ENCODE measurements at places on chromosomes 6 and 20.
A peak's percentile ranks its signal among the peaks of the same experiment; 100 is the strongest.

GRCh38 chr6:134683783-134684422, 266.0 kb downstream of the ALDH8A1 start:
- DNase-seq = no peak

GRCh38 chr6:96542702-96543101, 20.2 kb upstream of the FHL5 start:
- no peak for DNase-seq

- DNase-seq = no peak
These were observed 739.2 kb upstream of the GJE1 start for GRCh38 chr6:141393405-141394124.

- no peak for DNase-seq
These were observed 58.2 kb downstream of the BMP7 start for GRCh38 chr20:57208198-57208597.

DNA sequence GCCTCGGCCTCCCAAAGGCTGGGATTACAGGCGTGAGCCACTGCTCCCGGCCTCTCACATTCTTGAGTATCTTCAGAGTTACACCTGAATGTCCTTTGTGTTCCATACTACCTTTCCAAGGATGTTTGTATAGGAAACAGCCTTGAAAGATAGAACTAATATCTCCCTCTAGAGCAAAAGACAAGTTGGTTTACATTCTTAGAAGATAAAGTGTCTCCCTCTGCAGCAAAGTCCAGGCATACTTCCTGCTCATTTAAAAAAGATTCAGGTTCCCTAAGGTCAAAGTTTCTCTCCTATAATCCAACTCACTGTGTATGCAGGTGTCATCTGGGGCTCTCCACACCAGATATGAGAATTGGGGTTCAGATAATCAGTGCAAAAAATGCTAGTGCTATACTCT, 224.4 kb downstream of the TPBG start:
- DNase-seq = no peak

DNA sequence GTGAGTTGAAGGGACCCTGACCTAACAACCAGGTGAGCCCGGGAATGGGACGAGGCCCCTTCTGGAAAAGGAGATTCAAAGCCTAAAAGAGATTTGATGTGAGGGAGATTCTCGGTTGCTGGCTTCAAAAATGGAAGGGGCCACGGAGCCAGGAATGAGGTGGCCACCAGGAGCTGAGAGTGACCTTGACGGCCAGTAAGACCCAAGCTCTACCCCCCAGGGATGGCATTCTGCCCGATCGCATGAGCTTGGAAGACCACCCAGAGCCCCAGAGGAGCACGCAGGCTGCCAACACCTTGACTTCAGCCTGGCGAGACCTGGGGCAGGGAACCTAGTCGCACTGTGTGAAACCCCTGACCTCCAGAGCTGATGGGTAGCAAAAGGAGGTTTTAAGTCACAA, 163.9 kb downstream of the BMP7 start:
- DNase-seq = no peak

DNA sequence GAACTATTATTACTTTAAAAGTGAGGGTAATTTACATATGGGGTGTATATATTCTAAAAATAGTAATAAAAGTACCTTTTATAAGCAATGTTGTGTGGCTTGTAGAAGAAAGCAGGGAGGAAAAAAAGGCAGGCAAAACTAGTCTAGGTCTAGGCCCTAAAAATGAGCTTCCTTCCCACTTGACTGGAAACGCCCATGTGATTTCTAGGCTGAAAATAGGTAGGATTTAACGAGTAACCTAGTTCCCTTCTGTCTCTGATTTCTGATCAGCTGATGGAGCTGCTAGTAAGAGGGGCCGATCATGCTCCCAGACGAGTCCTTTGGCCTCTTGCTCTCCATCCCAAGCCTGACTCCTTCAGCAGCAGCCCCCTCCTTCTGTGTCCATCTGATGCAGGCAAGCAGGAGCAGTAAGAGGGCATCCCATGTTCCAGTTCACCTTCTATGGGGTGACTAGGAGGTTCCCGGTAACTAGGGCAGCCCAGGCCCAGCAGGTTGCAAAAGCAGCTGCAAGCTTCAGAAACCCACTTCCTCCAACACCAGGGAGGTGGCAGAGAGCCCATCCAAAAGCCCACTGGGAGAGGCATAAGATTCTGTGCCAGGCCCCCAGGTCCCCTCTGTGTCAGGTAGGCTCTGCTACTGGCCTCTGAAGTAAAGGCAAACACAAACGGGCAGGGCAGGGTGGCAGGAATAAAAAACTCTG, 24.4 kb downstream of the TBC1D20 start:
- DNase-seq = no peak

- DNase-seq = peak; percentile 84
These were observed 31.3 kb upstream of the HEY2 start for GRCh38 chr6:125718109-125718508.

DNA sequence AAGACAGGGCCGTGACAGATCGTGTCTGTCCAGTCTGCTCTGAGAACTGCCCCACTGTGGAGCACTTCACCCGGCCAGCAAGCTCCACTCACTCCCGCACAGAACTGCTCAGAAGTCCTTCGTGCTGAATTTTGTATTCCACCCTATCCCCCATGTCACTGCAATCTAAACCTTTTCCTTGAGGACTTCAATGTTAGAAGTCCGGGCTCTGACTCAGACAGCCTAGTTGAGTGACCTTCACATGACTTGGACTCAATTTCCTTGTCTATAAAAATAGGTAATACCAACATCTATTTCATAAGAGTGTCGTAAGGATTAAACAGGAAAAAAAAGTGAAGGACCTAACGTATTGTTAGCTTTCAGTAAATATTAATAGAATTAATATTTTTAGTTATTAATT, 161.6 kb downstream of the QRSL1 start:
- DNase-seq = no peak

DNA sequence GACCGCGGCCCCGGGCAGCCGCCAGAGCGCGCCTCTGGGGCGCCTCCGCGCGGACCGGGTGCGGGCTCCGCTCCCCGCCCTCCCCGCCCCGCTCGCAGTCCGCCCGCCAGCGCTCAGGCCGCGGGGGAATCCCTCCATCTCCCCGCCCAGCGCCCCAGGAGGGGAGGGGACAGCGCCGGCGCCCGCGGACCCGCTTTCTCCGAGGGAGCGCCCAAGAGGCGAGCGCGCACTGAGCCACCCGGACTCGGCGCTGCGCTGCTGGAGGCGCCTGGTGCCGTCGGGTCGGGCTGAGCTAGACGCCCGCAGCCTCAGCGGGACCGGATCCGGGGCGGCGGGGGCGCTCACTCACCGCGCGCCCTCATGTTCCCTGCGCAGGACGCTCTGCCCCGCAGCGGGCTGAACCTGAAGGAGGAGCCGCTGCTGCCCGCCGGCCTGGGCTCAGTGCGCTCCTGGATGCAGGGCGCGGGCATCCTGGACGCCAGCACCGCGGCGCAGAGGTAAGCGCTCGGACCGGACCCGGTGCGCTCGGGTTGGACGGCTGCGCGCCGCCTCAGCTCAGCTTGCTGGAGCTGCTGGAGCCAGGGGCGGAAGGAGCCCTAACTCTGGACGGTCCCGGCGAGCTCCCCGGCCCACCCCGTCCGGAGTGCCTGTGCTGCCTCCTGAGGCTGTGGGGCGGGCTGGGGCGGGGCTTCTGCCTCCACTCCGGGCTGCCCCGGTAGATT, 867 bp downstream of the EBF4 start:
- no peak for DNase-seq

DNA sequence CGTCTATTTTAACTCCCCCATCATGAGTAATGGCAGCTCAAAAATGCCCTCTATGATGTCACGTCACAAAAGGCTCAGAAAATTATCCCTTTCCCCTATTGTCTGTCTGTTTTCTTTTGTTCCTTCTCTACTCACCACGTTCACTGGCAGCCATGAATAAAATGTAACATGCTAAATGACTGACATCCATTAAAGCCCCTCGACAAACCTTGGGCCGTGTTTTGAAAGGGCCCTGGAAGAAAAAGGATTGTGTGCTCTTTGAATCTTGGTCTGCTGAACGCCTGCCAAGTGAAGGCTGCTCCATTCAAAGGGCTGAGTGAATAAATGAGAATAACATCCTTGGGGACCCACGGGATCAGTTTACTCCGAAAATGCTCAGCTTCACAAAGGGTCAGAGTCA, 118.7 kb downstream of the RPS12 start:
- DNase-seq = no peak

GRCh38 chr6:111618407-111618806, 12.7 kb upstream of the TRAF3IP2 start:
- DNase-seq = no peak

DNA sequence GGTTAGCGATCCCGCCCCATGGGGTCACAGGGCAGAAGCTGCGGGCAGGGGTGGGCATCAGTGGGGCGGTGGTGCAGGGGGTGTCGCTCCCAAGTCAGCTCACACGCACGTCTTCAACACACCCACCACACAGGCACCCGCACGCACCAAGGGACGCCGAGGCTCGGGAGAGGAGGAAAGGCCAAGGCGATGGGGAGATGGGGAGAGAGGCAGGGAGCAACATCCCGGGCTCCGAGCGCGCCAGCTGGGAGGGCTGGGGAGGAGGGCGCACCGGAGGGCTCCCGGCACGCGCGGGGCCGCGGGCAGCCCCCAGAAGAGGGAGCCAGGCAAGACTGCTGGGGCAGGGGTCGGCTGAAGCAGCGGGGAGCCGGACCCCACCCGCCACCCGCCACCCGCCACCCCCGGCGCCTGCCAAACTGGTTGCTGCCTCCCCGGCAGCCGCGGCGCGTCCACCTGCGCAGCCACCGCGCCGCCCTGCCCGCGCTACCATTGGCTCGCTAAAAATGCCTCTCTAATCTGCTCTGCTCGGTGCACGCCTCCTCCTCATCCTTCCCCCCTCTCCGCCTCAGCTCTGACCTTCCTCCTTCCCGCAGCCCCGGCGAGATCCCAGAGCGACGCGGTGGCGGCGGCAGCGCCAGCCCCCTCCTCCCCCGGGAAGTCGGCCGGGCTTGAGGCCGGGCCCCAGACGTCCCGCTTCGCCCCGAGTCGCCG, at the start of gene PACSIN1:
Gene PACSIN1, plus strand, starts transcription at position 546 of the 711 bp plus-strand sequence. CDS start 60,230 bp downstream, outside the sequence.
- DNase-seq = peak; percentile 32

GRCh38 chr6:161434921-161435747, 161.3 kb upstream of the AGPAT4 start:
- no peak for DNase-seq

DNA sequence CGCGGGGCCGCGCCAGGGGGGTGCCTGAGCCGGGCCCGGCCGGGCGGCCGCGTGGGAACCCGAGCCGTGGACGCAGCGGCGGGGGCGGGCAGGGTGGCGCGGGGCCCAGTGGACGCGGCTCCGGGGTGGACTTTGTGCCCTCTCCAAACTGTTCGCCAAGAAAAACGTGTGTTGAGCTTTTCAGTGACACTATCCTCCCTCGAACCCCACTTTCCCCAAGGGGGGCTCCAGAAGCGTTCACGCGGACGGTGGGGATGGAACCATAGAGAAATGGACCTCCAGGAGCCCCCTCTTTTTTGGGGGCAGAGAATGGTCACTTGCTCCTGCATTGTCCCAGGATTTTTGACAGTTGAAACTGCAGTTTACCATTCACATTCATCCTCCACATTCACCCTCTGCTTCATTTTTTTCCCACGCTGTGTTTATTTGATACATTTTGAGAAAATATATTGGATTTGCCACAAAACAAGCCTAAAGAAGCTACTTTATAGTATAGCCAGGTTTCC, 2.9 kb upstream of the HIVEP1 start:
- DNase-seq = no peak

- DNase-seq = no peak
These were observed 39.5 kb downstream of the FAM110A start for GRCh38 chr20:872855-873520.

- no peak for DNase-seq
These were observed 2.9 kb upstream of the RAB22A start for GRCh38 chr20:58306421-58307261.

GRCh38 chr6:33107641-33108040, 31.9 kb downstream of the HLA-DPB1 start:
- DNase-seq = no peak

- DNase-seq = no peak
These were observed 8.9 kb upstream of the LKAAEAR1 start for GRCh38 chr20:64093013-64093503.

- DNase-seq = no peak
These were observed 156.0 kb downstream of the CCDC170 start for GRCh38 chr6:151649835-151650234.

DNA sequence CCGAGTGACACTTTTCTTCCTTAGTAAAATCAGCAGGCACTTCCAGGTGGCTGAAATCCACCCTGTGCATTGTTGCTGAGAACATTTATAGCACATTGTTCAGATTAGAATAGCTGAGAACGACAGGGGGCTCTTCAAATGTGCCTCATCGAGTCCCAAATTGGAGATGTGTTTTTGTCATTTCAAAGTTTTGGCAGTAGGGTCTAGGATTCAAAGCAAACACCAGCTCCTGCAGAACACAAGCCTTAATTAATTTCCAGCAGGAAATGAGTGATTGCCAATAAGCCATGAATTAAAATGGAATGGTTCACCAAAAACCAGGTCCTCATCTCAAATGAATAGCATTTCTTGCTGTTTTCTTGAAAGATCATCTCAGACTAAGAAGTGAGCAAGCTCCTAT, 171.6 kb downstream of the PLCB1 start:
- no peak for DNase-seq

DNA sequence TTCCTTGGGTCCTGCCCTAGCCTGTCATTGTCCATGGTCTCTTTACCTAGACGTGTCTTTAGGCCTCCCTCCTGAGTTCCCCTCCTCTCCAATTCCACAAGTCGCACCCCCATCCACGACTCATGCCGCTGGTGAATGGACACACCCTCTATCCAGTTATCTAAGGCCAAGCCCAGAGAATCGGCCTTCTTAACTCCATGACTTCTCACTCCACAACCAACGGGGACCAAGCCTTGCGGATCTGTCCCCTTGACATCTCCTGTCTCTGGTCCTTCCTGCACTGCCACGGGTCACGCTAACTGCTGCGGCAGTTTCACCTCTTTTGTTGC, 7.0 kb upstream of the RREB1 start:
- DNase-seq = no peak

DNA sequence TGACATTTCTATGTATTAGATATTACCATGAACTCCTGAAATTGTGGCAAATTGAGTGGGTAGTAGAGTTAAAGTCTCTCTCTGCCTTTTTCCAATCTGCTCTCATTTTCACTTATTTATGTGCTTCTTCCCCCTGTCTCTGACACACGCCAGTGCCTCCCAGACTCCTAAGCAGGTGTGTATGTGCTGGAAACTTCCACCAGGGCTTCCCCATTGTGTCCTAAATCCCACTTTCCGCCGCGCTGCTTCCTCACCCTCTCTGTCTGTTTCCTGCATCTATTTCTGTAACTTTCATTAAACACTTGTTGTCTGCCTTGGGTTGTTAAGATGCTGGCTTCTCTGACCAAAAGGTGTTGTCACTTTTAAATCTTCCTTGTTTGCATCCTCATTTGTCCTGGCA, 97.6 kb upstream of the HDGFL1 start:
- no peak for DNase-seq

Data from NCI-H774 (cell line).